Astrocyte (in vitro differentiated cells and primary cell): ENCODE measurements at places on chromosomes 5 and 9. TPM values are rescaled to one million over a fixed set of nuclear protein-coding genes. Genes with fewer than 3 reads are reported as not detected.

MYO10 gene
- 65.7 and 80.2 TPM in 2 replicates for total RNA-seq

TMEM174 gene
- not detected in 2 replicates for total RNA-seq

PCDHGB4 gene
- total RNA-seq, result 13.6 and 15.7 TPM in 2 replicates

NPR3 gene
- total RNA-seq, result 0.50 and 1.1 TPM in 2 replicates

SLCO6A1 gene
- total RNA-seq, result not detected in 2 replicates

CCDC192 gene
- total RNA-seq, result not detected in 2 replicates

PCDHB6 gene
- 0.50 and 0.70 TPM in 2 replicates for total RNA-seq

BTNL9 gene
- not detected in 2 replicates for total RNA-seq

CER1 gene
- 2.2 and 2.8 TPM in 2 replicates for total RNA-seq

RALGPS1 gene
- 1.7 and 2.8 TPM in 2 replicates for total RNA-seq

OGN gene
- not detected in 2 replicates for total RNA-seq

FOXD1 gene
- total RNA-seq, result 13.5 and 16.9 TPM in 2 replicates

NUTM2G gene
- total RNA-seq, result not detected in 2 replicates

PCDHGA2 gene
- 0.14 and 0.17 TPM in 2 replicates for total RNA-seq

IFNA2 gene
- total RNA-seq, result not detected in 2 replicates

IPPK gene
- total RNA-seq, result 11.3 and 14.1 TPM in 2 replicates

KIF24 gene
- 0.79 and 0.86 TPM in 2 replicates for total RNA-seq

SPATA31E1 gene
- not detected in 2 replicates for total RNA-seq

DBN1 gene
- total RNA-seq, result 350 and 371 TPM in 2 replicates

GPX8 gene
- 144 and 176 TPM in 2 replicates for total RNA-seq

PCDHGB6 gene
- total RNA-seq, result 18.4 and 19.9 TPM in 2 replicates

ABO gene
- total RNA-seq, result 0.10 TPM in 1 of 2 replicates, not detected in the other

ZNF483 gene
- total RNA-seq, result 1.8 and 2.5 TPM in 2 replicates

OMD gene
- not detected in 2 replicates for total RNA-seq

BRD3OS gene
- total RNA-seq, result 20.2 and 21.7 TPM in 2 replicates

MAST4 gene
- 16.0 and 22.3 TPM in 2 replicates for total RNA-seq

ADGRD2 gene
- not detected in 2 replicates for total RNA-seq

GABRA6 gene
- total RNA-seq, result not detected in 2 replicates

TAF1L gene
- 0.02 TPM in 1 of 2 replicates, not detected in the other for total RNA-seq

PTPRD gene
- total RNA-seq, result 84.0 and 88.1 TPM in 2 replicates

RGP1 gene
- total RNA-seq, result 27.2 and 30.0 TPM in 2 replicates

TMEM167A gene
- 160 and 163 TPM in 2 replicates for total RNA-seq

AK1 gene
- total RNA-seq, result 78.0 and 79.5 TPM in 2 replicates

SOHLH1 gene
- total RNA-seq, result not detected in 2 replicates

JAKMIP2 gene
- 15.1 and 19.3 TPM in 2 replicates for total RNA-seq

SFXN1 gene
- total RNA-seq, result 84.1 and 89.4 TPM in 2 replicates

CDHR2 gene
- 0.43 and 0.50 TPM in 2 replicates for total RNA-seq

C5orf52 gene
- not detected in 2 replicates for total RNA-seq

NIPBL gene
- total RNA-seq, result 38.4 and 45.3 TPM in 2 replicates

PPP2R2B gene
- 2.4 and 5.2 TPM in 2 replicates for total RNA-seq

PCDHA1 gene
- total RNA-seq, result not detected in 2 replicates
